ENCODE measurements at places on chromosomes 4 and X.
A peak's percentile ranks its signal among the peaks of the same experiment; 100 is the strongest.

GRCh38 chrX:150753968-150754367 is 60.8 kb downstream of the MTMR1 start:
- DNase-seq: no peak

GRCh38 chr4:69060651-69061308 is 35.5 kb upstream of the UGT2B7 start:
- DNase-seq: no peak

- no peak for DNase-seq
Measured at GRCh38 chr4:183492791-183493222, 12.1 kb upstream of the ING2 start.

DNA sequence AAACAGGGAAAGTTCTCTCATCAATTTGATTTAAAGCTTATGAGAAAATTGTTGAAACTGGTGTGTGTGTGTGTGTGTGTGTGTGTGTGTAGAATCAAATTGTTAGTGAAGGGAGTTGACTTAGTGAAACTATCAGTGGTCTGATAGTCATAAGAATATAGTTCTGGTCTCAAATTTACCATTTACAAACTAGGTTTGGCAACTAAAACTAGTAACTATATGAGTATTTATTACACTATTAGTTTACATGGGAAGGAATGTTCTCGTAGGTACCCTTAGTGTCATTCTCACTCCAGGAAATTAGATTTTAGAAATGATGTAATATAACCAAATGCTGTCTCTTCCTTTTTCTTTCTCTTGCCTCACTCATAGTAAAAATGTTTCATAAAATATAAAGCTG is 11.9 kb downstream of the SULT1E1 start:
- DNase-seq: no peak

DNA sequence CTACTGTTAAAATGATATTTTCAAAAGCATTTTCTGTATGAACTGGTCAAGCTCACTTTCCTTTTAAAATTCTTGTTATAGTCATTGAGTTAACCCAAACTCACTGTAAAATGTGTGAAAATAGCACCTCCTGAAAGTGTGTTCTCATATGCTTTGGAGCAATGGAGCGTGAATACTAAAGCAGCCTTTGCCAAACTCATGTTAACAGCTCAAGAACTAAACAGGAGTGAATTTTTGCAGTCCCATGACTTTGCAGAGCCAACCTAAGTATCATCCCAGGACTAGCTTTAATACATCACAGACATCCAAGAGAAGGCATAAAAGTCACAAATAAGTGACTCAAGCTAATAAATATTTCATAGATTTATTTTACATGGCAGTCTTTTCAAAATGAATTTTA is 2.3 kb downstream of the AMMECR1 start:
- DNase-seq: no peak

GRCh38 chr4:146148021-146148420 is 27.5 kb upstream of the LSM6 start:
- no peak for DNase-seq

DNA sequence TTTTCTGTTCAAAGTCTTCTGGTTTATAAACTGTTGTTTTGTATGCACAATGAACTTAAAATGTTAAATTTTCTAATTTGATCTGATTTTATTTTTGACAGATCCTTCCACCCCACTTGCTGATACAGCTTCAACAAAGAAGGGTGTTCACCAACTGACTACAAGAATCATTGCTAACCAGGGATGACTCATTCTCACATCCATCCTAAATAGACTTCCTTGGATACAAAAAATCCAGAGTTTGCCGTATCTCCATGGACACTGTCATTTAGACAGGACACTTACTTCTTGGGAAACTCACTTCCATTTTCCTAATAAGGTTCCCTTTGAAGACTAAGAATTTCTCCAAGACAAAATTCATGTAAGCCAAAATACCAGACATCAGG is 111.6 kb upstream of the NWD2 start:
- DNase-seq: no peak

DNA sequence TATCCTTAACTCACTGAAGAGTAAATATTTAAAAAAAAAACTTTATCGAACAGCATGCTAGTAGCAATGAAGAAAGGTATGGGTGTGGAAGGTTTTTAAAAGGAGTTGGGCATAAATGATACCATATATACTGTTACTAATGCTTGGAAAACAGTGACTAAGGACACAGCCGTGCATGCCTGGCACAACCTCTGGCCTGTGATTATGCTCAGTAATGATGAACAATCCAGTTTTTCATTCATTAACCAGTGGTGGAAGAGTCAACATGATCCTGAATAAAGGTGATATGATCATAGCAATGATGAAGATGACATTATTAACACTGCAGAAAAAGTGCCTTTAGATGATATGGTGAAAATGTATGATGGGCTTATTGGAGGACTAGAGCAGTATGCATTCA is 43.9 kb upstream of the GPR50 start:
- DNase-seq: no peak

DNA sequence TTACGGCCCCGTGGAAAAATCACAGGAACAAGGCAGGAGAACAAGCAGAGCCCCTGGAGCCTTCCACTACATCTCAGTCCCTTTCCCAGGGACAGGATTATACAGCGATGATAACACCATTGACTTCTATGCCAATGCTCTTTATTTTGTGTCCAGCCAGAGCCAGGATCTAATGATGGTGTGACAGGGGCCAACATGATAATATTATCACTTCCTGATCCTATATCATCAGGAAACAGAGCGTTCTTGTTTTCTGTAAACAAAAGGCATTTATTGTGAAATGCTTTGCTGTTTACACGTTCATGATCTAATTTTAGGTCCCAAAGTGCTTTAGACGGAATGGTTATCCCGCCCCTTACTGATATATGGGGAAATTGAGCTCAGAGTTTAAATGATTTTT is 12.8 kb downstream of the TMPRSS11E start:
- DNase-seq: no peak

DNA sequence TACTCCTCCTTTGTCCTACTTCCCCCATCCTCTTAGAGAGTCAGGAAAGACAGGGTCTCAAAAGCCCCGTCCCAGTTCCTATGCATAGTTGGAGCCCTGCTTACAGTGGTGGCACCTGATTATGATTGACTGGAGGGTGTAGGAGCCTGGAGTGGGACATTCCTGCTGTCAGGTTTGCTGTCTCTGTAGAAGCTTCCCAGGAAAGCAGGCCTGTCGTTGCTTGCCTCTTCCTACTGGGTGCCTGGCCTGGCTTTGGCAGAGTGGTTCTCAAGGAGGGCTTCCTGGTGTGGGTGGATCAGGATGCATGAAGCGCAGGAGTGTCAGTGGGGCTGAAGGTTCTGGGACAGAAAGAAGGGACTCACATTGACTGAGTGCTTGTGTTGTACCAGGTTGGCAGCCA is 4.8 kb downstream of the MAGED2 start:
- DNase-seq: no peak

DNA sequence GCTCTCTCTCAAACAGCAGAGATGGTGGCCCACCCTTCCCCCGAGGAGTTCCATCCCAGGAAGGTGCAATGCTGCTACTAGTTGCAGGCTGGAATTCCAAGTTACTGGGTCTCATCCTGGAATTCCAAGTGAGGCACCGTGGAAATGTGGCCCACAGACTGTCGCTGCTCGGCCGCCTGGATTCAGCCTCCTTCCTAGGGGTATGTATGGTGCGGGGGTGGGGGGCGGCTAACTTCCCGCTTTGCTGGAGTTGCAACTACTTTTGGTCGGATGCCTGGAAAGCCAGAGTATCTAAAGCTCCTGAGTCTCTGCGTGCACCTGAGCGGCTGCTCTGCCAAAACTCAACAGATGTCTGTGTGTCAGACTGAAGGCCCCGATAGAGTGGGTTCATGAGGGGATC is 1146.2 kb downstream of the RPA4 start:
- no peak for DNase-seq

GRCh38 chr4:99436462-99436861 is 1.3 kb upstream of the ADH7 start:
- DNase-seq: no peak

- DNase-seq: no peak
Measured at GRCh38 chr4:134320048-134320447, 118.5 kb upstream of the PABPC4L start.

GRCh38 chrX:41086627-41086932 is 1.3 kb downstream of the USP9X start:
- DNase-seq: peak; percentile 44

GRCh38 chr4:2462218-2462991 is 6.5 kb upstream of the RNF4 start:
- peak; percentile 53 for DNase-seq

DNA sequence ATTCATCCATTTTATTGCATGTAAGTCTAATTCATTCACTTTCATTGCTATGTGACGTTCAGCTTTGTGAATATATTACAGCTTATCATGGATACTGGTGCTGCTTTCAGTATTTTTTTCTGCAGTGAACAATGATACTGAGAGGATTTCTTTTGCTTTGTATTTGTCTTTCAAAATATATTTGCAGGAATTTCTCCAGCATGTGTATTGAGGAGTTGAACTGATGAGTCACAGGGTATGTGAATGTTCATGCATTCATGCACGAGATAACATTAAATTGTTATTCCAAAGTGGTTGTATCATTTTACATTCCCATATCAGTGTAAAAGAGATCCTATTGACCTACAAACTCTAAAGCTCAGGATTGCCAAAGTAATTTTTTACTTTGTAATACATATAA is 283.8 kb upstream of the ARSJ start:
- DNase-seq: no peak

GRCh38 chr4:105451346-105451745 is 22.5 kb downstream of the PPA2 start:
- DNase-seq: no peak

DNA sequence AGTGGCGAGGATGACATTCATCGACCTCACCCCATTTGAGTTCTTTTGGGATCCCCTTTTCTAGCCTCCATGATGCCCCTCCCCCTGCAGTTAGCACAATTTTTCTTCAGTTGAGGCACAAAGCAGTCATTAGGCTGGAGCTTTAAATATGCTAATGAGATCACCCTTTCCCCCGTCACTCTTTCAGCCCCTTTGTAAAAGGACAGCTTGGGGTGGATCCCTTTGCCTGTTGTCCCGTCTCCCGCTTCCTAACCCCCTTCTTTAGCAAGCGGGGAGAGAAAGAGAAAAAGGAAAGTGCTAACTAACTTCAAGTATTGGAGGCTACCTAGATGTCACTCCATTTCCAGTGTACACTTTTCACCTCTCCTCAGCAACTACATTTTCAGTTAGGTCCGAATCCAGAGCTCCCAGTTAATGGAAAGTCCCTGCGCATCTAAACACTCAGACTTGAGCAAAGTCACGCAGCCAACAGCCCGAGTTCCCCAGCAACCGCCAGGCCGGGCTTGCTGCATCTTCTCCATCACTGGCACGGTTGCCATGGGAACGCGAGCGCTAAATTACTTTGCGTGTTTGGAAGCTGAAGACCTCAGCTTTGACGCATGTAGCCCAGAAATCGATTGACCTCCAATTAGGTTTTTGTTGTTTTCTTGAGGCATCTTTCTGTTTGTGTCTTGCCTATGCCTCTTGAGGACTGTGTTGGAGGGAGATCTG is 76.8 kb downstream of the RTL5 start:
- no peak for DNase-seq

- no peak for DNase-seq
Measured at GRCh38 chrX:39070009-39070408, 268.8 kb downstream of the MID1IP1 start.

GRCh38 chr4:85812776-85813175 is 337.8 kb downstream of the ARHGAP24 start:
- DNase-seq: no peak

DNA sequence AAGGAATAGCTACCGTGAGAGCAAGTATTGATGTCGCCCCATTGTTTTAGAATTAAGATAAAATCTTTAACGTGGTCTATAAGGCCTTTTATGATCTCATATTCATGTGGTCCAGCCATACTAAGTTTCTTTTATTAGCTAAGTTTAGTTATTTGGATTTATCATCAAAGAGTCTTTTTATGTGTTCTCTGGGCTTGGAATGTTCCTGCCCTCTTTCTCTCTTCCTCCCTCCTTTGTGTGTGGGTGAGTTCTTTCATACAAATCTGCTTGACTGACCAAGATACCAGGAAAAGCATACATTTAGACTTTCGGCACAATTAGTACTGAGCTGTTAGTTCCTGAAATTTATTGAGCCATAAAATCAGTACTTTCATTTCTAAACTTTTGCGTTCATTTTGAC is 11.3 kb downstream of the TDO2 start:
- DNase-seq: no peak

DNA sequence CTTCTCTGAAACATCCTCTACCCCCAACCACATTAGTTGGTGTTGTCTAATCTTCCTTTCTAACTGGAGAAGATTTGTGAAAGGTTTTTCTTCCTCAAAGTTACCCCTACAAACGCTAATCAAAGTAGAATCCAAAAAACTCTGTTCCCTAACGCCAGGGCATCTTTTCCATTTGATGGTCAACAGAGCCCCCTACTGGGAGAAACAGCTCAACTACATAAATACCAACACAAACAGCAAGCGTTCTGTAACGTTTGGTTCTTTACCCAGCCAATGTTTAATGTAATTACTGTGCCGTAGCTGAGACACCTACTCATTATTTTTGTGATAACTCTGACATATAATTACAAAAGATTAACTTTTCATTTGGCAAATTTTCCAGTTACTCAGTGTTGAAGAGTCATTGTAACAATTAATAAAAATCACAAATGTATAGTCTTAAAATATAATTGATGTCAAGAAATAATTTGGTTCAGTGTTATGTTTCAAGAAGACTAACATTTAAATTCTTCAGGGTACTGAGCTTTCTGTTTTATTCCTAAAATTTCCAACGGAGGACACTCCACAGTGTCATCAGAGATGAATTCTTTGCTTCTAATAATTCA is 94.9 kb upstream of the TBC1D9 start:
- no peak for DNase-seq

- no peak for DNase-seq
Measured at GRCh38 chrX:9867226-9867625, 81.0 kb downstream of the SHROOM2 start.

DNA sequence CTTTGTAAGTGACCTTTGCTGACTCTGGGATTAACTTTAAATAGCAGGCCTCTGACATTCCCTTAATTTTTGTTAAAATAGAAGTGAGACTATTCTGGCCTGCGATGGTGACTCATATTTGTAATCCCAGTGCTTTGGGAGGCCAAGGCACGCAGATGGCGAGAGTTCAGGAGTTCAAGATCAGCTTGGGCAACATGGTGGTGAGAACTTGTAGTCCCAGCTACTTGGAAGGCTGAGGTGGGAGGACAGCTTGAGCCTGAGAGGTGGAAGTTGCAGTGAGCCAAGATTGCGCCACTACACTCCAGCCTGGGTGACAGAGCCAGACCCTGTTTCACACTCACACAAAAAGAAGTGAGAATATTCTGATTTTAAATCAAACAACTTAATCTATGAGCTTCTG is 27.3 kb downstream of the ZNF330 start:
- no peak for DNase-seq

- no peak for DNase-seq
Measured at GRCh38 chr4:7812921-7813320, 126.7 kb downstream of the AFAP1 start.

- no peak for DNase-seq
Measured at GRCh38 chrX:48493890-48494364, 14.9 kb upstream of the PORCN start.

DNA sequence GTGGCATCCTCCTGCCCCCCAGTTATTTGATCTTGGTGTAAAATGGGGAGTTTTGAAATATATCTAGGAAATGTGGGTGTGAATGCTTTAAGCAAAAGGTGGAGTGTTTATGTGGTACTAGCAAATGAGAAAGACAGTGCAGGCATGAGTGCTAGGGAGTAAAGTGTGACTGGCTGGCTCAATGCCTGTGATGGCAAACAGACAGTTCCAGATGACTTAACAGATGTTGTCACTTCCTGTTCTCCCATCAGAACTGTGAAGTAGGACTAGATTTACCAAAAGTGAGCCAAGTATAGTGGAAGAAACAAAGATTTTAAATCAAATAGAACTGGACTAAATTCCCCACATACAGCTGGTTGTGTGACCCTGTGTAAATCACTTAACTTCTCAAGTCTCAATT is 8.4 kb upstream of the AMOT start:
- no peak for DNase-seq
